ENCODE measurements at places on chromosomes 2 and 18. TPM values are rescaled to one million over a fixed set of nuclear protein-coding genes. Genes with fewer than 3 reads are reported as not detected.

UBR3 gene
- 58.6 TPM for total RNA-seq

DIPK1C gene
- not detected for total RNA-seq

LYG1 gene
- total RNA-seq = 2.7 TPM

MYL1 gene
- total RNA-seq = not detected

MARCO gene
- total RNA-seq = 29.2 TPM

LRRTM4 gene
- total RNA-seq = 2.7 TPM
